ENCODE measurements at places on chromosomes 12 and 14. TPM values are rescaled to one million over a fixed set of nuclear protein-coding genes. Genes with fewer than 3 reads are reported as not detected.
A peak's percentile ranks its signal among the peaks of the same experiment; 100 is the strongest.

The SLC2A13 gene
- 4.7 TPM for polyA plus RNA-seq

The ST8SIA1 gene
- not detected for polyA plus RNA-seq

The MEG3 gene
- polyA plus RNA-seq: 0.07 TPM

The GZMH gene
- polyA plus RNA-seq: not detected

The AVPR1A gene
- polyA plus RNA-seq: not detected

The MBD6 gene
- 6.1 TPM for polyA plus RNA-seq

The TTC9 gene
- 0.30 TPM for polyA plus RNA-seq

The GMFB gene
- 17.3 TPM for polyA plus RNA-seq

The AQP2 gene
- polyA plus RNA-seq: not detected

GRCh38 chr14:41663473-41663850, 56.8 kb downstream of the LRFN5 start:
- DNase-seq: no peak
- peaks cover 22% of the 10 kb centered on the region for H3K4me1 ChIP-seq
- H3K4me3 ChIP-seq: no peak overlapping the region
- no peaks in the 10 kb centered on the region for H3K36me3 ChIP-seq

- no peaks in the 10 kb centered on the region for H3K27me3 ChIP-seq
- DNase-seq: no peak
- H3K27ac ChIP-seq: no peak overlapping the region
- no peaks in the 10 kb centered on the region for H3K4me1 ChIP-seq
- no peaks in the 10 kb centered on the region for H3K36me3 ChIP-seq
These were observed 19.8 kb upstream of the AQP2 start for GRCh38 chr12:49930515-49931288.

DNA sequence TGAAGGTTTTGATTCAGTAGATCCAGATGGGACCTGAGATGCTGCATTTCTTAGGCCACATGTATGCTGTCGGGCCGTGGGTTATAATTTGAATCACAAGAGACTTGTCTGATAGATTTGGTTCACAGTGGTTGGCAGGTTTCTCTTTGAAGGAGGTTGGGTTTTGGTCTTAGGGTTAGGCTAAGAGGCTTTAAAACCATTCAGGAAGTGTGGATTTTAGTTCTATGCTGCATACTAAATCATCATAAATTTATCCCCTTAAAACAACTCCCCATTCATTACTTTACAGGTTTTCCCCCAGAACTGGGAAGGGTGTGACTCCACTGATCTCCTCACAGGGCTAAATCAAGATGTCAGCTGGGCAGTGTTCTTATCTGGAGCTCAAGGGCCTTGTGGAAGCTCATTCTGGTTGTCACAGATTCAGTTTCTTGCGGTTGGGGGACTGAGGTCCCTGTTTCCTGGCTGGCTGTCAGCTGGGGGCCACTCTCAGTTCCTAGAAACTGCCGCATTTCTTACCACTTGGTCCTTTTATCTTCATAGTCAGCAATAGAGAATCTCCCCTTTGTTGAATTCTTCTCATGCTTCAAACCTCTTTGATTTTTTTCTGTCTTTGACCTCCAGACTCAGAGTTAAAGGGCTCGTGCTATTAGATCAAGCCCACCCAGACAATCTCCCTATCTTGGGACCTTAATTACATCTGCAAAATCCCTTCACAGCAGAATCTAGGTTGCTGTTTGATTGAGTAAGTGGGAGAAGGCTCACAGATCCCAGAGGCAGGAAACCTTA, 20.6 kb upstream of the PCNX1 start:
- H3K36me3 ChIP-seq: no peaks in the 10 kb centered on the region
- no peaks in the 10 kb centered on the region for H3K4me1 ChIP-seq
- DNase-seq: no peak
- no peak overlapping the region for H3K4me3 ChIP-seq
- peaks cover 17% of the 10 kb centered on the region for H3K27me3 ChIP-seq

DNA sequence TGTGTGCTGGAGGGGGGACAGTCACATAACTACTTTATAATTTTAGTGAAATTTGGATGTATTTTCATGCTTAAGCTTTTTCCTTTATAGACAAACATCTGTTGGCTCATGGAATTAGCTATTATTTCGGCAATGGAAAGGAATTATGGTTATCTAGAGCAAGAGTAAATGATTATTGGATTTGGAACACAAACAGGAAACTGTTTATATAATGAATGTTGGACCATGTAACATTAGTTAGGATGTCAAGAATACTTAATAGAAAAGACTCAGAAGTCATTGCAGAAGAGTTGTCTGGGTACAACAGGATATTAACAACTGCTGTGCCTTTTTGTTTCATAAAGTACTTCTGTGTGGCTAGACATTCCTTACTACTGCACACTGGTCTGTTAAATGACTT, 108.7 kb downstream of the OTOGL start:
- H3K36me3 ChIP-seq: no peaks in the 10 kb centered on the region
- no peak for DNase-seq
- H3K27ac ChIP-seq: no peak overlapping the region
- no peak overlapping the region for H3K4me3 ChIP-seq
- H3K4me1 ChIP-seq: 0 out of 2 replicates have a peak, but pooled peaks cover 7% of the 10 kb centered on the region
- H3K27me3 ChIP-seq: no peaks in the 10 kb centered on the region

DNA sequence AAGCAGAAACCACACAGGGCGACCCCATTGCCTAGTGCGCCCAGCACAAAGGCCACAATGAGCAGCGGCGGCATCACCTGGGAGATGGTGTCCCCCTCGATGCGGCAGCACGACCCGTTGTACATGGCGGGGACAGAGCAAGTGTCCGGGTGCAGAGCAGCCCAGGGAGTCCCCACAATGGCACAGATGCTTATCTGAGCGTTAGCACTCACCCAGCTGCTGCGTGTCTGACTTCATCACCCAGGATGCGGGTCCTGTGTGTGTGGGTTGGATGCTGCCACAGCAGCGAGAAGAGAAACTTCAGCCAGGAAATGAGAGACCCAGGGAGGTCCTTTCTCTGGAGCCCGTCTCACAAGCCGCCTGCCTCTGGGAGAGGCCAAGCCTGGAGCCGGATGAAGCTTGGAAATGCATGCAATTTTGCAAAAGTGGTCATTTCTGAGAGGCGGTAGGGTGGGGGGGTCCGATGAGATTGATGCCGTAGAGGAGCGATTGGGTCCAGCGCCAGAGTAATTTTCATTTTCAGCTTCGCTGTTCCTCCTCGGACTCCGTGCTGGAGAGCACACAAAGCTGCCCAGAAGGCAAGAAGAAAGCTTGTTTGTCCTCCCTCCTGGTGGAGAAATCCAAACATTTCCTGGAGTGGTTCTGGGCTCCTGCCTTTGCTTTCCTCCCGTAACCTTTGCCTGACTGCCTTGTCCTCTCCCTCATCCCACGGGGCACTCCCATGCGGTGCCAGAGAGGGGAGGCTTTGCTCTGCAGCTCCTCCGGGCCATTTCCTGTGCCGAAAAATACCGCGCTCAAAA, at the start of gene HCAR1:
TSS of gene HCAR1 (minus strand) at position 630 of the 800 bp plus-strand sequence. CDS start at position 125, 505 bp downstream.
- peak within 1 kb of the TSS; percentile 68 for H3K4me3 ChIP-seq
- H3K27ac ChIP-seq: peak within 1 kb of the TSS; percentile 19
- peaks cover 73% of the 10 kb centered on the region for H3K4me1 ChIP-seq
- no peaks in the 10 kb centered on the region for H3K27me3 ChIP-seq

DNA sequence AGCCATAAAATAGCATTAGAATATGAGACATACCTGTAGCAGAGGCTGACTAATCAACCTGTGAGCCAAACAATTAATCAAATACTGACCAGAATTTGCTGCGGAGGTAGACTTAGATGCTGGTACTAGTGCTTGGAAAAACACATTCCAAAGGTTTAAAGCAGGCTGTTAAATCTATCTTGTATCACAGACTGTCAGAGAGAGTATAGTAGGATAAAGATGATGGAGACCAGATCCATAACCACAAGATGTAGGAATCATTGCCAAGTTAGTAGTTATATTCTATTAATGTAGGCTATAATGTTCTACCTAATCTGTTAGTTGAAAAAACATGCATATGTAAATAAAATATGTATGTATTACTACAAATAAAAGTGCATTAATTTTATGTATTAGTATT, 726.2 kb downstream of the SLC6A15 start:
- DNase-seq: no peak
- no peak overlapping the region for H3K27ac ChIP-seq
- no peaks in the 10 kb centered on the region for H3K4me1 ChIP-seq
- no peak overlapping the region for H3K4me3 ChIP-seq

DNA sequence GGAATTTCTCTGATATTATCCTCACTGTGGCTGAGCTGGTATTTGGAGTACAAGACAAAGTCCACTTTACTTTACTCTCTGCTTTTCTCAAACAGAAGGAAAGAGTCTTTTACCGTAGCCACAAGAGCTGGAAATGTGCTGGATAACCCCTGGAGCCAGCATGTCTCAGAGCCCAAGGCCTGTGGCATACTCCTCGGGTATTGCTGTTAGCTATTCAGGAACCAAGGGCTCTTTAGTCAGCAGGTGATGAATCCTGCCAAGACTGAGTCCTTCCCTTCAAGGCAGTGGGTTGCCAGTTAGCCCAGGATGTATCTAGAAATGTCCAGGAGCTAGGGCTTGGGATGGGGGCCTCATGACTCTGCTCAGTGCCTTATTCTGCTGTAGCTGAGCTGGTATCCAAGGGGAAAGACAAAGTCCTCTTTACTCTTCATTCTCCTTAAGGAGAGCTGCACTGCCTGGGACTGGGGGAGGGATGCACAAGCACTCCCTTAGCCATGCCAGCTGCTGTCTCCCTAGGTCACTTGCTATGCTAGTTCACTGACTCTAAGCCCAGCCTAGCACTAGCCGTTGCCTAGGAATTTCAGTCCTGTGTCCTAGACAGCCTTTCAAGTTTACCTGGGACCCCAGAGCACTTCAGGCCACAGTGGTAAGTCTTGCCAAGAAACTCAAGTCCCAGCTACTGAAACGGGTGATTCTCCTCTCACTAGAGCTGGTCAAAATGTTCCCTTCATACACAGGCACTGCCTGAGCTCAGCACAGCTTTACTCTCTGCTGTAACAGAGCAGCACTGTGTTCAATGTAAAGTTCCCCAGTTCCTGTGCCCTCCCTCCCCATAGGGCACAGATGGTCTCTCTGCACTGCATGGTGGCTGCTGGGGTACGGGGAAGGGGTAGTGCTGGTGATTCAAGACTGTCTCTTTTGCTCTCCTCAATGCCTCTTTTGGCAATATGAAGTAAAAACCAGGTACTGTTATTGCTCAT, 136.4 kb downstream of the SLC35F4 start:
- H3K27ac ChIP-seq: no peak overlapping the region
- no peaks in the 10 kb centered on the region for H3K36me3 ChIP-seq
- no peaks in the 10 kb centered on the region for H3K4me1 ChIP-seq
- no peak for DNase-seq
- H3K27me3 ChIP-seq: no peaks in the 10 kb centered on the region
